ENCODE measurements at places on chromosomes 3 and 15. TPM values are rescaled to one million over a fixed set of nuclear protein-coding genes. Genes with fewer than 3 reads are reported as not detected.
A peak's percentile ranks its signal among the peaks of the same experiment; 100 is the strongest.

Gene PLA2G4D
- not detected for total RNA-seq

Gene RPL15
- total RNA-seq, result 608 TPM

Gene ANKRD63
- total RNA-seq, result 1.3 TPM

Gene SLC12A1
- total RNA-seq, result not detected

Gene ETV5
- total RNA-seq, result 22.8 TPM

Gene NEIL1
- total RNA-seq, result 6.0 TPM

Gene RBSN
- total RNA-seq, result 18.5 TPM

Gene QRICH1
- total RNA-seq, result 39.1 TPM

Gene ZBBX
- not detected for total RNA-seq

Gene DNAJA4
- 78.0 TPM for total RNA-seq

Gene PPM1M
- total RNA-seq, result 8.1 TPM

- no peaks in the 10 kb centered on the region for H3K36me3 ChIP-seq
- H3K4me3 ChIP-seq, result no peak overlapping the region
- H3K27ac ChIP-seq, result no peak overlapping the region
- DNase-seq, result no peak
- H3K4me1 ChIP-seq, result peaks cover 7% of the 10 kb centered on the region
- H3K27me3 ChIP-seq, result no peaks in the 10 kb centered on the region
These were observed 261.4 kb upstream of the HES1 start for GRCh38 chr3:193874512-193874911.

DNA sequence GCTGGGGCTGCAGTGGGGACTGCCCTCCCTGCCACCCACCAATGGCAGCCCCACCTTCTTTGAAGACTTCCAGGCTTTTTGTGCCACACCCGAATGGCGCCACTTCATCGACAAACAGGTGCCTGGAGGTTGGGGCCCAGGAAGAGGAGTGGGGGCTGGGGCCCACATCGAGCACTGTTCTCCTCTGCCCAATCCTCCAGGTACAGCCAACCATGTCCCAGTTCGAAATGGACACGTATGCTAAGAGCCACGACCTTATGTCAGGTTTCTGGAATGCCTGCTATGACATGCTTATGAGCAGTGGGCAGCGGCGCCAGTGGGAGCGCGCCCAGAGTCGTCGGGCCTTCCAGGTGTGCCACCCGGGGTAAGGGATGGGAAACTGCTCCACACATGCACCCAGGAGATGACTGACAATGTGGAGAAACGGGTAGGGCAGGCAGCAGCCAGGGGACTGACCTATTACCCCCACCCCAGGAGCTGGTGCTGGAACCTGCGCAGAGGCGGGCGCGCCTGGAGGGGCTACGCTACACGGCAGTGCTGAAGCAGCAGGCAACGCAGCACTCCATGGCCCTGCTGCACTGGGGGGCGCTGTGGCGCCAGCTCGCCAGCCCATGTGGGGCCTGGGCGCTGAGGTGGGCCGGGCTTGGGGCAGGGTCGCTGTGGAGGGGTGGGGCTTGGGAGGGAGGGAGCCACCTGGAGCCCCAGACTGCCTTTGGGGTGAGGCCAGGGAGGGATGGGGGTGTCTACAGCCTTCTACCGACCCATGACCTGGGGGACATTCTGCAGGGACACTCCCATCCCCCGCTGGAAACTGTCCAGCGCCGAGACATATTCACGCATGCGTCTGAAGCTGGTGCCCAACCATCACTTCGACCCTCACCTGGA lies 22.9 kb downstream of the NBEAL2 start:
- H3K36me3 ChIP-seq, result peaks cover 34% of the 10 kb centered on the region
- DNase-seq, result no peak
- H3K4me3 ChIP-seq, result no peak overlapping the region
- no peaks in the 10 kb centered on the region for H3K27me3 ChIP-seq
- H3K4me1 ChIP-seq, result no peaks in the 10 kb centered on the region

DNA sequence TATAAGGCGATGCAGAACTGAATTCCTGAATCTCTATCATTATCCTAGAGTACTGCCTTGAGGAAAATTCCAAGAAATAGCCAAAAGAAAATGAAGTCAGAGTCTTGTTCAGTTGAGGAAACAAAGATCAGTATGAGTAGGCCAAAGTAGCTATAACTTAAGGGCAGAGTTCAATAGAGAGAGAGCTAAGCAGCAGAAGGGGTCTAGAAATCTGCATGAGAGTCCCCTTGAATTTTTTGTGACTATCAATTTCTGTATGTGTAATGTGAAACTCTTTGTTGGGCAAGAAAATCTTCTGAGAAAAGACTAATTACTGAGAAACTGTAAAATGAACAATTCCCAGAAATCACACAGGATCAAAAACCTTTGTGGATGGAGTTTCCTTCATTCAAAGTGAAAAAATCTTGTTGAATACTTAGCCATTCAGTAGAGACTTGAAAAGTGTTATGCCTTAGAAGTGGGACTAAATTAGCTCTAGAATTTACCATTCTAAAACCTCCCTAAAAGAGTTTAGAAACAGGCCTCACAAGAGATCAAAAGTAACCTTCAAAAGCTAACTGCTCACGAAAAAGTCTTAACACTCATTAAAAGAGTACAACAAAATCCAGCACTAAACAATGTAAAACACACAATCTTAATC lies 43.1 kb upstream of the FNDC3B start:
- H3K36me3 ChIP-seq, result no peaks in the 10 kb centered on the region
- H3K4me1 ChIP-seq, result no peaks in the 10 kb centered on the region
- no peak overlapping the region for H3K4me3 ChIP-seq

DNA sequence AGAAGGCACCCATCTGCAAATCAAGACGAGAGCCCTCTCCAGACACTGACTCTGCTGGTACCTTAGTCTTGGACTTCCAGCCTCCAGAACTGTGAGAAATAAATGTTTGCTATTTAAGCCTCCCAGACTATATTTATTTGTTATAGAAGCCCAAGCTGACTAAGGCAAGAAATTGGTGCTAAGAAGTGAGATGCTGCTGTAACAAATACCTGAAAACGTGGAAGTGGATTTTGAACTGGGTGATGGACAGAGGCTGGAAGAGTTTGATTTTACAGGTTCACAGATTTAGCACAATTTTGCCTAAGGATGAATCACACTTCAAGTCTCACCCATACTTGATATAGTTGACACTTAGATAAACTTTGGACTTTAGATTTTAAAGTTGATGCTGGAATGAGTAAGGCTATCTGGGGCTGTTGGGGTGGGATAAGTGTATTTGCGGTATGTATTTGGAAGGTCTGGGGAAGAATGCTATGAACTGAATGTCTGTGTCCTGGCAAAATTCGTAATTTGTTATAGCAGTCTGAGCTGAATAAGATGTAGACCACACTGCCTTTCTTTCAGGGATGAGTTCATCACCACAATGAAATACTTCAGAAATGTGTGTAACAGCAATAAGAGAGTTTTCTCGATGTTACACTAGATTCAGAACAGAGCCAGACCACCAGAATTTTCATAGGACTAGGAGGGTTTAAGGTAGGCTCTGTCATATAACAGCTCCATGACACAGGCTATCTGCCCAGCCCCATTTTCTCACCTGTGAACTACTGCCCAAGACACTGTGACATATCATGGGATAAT lies 120.5 kb upstream of the LMCD1 start:
- H3K4me1 ChIP-seq, result no peaks in the 10 kb centered on the region
- no peaks in the 10 kb centered on the region for H3K27me3 ChIP-seq
- H3K4me3 ChIP-seq, result no peak overlapping the region
- H3K27ac ChIP-seq, result no peak overlapping the region
- no peak for DNase-seq

GRCh38 chr3:143002083-143002712 lies 828 bp downstream of the U2SURP start:
- no peaks in the 10 kb centered on the region for H3K4me1 ChIP-seq
- peak overlapping the region; percentile 92 for H3K27ac ChIP-seq
- no peak for DNase-seq
- H3K36me3 ChIP-seq, result no peaks in the 10 kb centered on the region
- H3K4me3 ChIP-seq, result peak overlapping the region; percentile 97

DNA sequence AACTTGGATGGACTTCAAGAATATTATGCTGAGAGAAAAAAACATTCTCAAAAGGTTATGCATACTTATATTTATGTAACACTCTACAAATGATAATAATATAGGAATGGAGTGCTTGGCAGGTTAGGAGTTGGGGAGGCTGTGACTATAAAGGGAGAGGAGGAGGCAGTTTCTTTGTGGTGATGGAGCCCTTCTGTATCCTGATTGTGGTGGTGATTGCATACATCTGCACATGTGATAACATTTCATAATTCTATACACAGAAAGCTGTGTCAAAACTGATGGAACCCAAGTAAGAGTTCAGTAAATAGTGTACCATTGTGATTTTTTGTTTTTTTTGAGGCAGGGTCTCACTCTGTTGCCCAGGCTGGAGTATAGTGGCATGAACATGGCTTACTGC lies 31.7 kb upstream of the FAM3D start:
- no peak for DNase-seq
- H3K27me3 ChIP-seq, result no peaks in the 10 kb centered on the region
- H3K4me3 ChIP-seq, result no peak overlapping the region
- no peaks in the 10 kb centered on the region for H3K36me3 ChIP-seq
- H3K4me1 ChIP-seq, result no peaks in the 10 kb centered on the region

GRCh38 chr15:61841466-61841865 lies 218.8 kb downstream of the VPS13C start:
- no peak for DNase-seq
- no peaks in the 10 kb centered on the region for H3K36me3 ChIP-seq
- no peak overlapping the region for H3K27ac ChIP-seq
- H3K4me3 ChIP-seq, result no peak overlapping the region
- H3K27me3 ChIP-seq, result no peaks in the 10 kb centered on the region

- H3K27ac ChIP-seq, result no peak overlapping the region
- no peaks in the 10 kb centered on the region for H3K36me3 ChIP-seq
- no peaks in the 10 kb centered on the region for H3K4me1 ChIP-seq
- peak; percentile 36 for DNase-seq
- H3K27me3 ChIP-seq, result no peaks in the 10 kb centered on the region
These were observed 21.2 kb downstream of the NGRN start for GRCh38 chr15:90286678-90287077.

DNA sequence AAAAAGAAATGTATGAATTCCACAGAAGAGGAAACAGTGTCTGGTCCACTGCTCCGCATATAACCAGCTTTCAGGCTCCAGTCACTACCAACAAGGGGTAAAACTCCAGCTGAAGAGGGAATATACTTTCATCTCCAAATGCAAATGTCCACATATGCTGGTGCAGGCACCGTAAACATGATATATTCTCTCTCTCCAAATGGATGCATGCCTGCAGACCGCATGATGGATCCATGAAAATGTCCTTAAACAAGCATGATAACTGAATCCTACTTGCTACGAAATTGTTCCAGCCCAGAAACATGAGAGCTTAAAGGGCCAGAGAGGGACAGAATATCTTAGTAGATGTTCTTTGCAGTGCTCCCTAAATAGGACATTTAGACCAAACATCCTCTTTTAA lies 150.3 kb upstream of the FEZF2 start:
- no peak overlapping the region for H3K4me3 ChIP-seq
- no peaks in the 10 kb centered on the region for H3K4me1 ChIP-seq
- no peaks in the 10 kb centered on the region for H3K36me3 ChIP-seq

- H3K4me3 ChIP-seq, result no peak overlapping the region
- DNase-seq, result no peak
- no peaks in the 10 kb centered on the region for H3K36me3 ChIP-seq
- no peak overlapping the region for H3K27ac ChIP-seq
- no peaks in the 10 kb centered on the region for H3K27me3 ChIP-seq
These were observed 216.1 kb downstream of the MTHFS start for GRCh38 chr15:79680720-79681119.

DNA sequence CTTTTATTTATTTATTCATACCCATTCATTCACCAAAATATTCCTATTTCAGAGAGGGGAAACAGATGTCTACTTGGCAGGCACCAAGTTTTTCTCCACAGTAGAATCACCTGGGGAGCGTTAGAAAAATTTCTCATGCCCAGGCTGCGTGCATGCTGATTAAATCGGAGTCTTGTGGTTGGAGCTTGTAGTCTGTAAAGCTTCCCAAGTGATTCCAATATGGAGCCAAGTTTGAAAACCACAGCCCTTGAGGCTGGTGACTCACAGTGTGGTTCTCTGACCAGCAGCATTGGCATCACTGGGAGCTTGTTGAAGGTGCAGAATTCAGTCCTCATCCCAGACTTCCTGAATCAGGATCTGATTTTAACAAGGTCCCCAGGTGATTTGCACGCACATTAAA lies 49.7 kb downstream of the PDHB start:
- DNase-seq, result no peak
- H3K36me3 ChIP-seq, result peaks cover 11% of the 10 kb centered on the region
- H3K27ac ChIP-seq, result no peak overlapping the region
- no peaks in the 10 kb centered on the region for H3K27me3 ChIP-seq
- H3K4me3 ChIP-seq, result no peak overlapping the region
- H3K4me1 ChIP-seq, result peaks cover 40% of the 10 kb centered on the region

GRCh38 chr3:48477959-48478520 lies 25.9 kb downstream of the SHISA5 start:
- no peaks in the 10 kb centered on the region for H3K36me3 ChIP-seq
- no peak for DNase-seq

DNA sequence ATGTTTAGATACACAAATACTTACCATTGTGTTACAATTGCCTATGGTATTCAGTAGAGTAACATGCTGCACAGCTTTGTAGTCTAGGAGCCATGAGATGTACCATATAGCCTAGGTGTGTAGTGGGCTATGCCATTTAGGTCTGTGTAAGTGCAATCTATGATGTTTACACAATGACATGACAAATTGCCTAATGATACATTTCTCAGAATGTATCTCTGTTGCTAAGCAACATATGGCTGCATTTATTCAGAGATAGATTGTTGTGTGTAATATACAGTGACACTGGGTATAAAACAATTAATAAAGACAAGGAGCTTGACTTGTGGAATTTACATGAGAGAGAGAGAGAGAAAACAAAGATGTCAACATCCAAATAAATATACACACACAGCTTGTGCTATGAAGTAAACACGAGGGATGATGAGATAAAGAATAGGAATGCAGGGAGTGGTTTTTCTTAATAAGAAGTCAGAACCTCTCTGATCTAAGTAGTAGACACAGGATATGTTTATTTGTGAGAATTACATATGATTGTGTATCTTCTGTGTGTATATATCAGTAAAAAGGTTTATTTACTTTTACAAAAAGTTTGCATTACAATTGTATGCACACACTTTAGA lies 110.0 kb downstream of the KCNAB1 start:
- no peak overlapping the region for H3K27ac ChIP-seq
- no peaks in the 10 kb centered on the region for H3K36me3 ChIP-seq
- H3K4me1 ChIP-seq, result no peaks in the 10 kb centered on the region
- H3K4me3 ChIP-seq, result no peak overlapping the region

- no peak overlapping the region for H3K4me3 ChIP-seq
- H3K36me3 ChIP-seq, result no peaks in the 10 kb centered on the region
- H3K4me1 ChIP-seq, result no peaks in the 10 kb centered on the region
- no peak for DNase-seq
- H3K27me3 ChIP-seq, result no peaks in the 10 kb centered on the region
These were observed 103.6 kb downstream of the ALDH1A2 start for GRCh38 chr15:57961919-57962318.

- H3K27me3 ChIP-seq, result no peaks in the 10 kb centered on the region
- DNase-seq, result no peak
- peaks cover 68% of the 10 kb centered on the region for H3K36me3 ChIP-seq
These were observed 51.7 kb downstream of the UBP1 start for GRCh38 chr3:33388374-33389100.

DNA sequence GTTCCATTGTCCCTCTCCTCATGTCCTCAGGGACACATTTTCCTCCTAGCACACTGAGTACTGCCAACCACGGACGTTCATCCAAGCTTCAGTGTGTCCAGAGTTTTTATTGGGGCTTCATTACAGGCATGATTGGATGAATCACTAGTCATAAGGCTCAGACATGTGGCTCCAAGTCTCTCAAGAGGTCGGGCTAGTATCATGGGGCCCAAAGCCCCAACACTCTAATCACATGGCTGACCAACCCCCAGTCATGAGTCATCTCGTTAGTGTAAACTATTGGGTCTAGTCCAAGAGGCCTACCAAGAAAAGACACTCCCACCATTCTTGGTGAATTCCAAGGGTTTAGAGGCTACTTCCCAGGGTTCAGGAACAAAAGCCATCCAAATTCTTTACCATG lies 4.4 kb downstream of the TERC start:
- no peak overlapping the region for H3K4me3 ChIP-seq
- no peaks in the 10 kb centered on the region for H3K4me1 ChIP-seq
- no peaks in the 10 kb centered on the region for H3K36me3 ChIP-seq
- H3K27ac ChIP-seq, result no peak overlapping the region
